Stimulated activated CD4-positive, alpha-beta T cell treated with anti-CD3 and anti-CD28 coated beads, TNF-alpha, amount 100 ng/mL, for 24 hours (primary cell): ENCODE measurements at places on chromosomes 5 and 9.

- DNase-seq: no peak
Observed at GRCh38 chr5:32193591-32193990, 19.5 kb upstream of the GOLPH3 start.

DNA sequence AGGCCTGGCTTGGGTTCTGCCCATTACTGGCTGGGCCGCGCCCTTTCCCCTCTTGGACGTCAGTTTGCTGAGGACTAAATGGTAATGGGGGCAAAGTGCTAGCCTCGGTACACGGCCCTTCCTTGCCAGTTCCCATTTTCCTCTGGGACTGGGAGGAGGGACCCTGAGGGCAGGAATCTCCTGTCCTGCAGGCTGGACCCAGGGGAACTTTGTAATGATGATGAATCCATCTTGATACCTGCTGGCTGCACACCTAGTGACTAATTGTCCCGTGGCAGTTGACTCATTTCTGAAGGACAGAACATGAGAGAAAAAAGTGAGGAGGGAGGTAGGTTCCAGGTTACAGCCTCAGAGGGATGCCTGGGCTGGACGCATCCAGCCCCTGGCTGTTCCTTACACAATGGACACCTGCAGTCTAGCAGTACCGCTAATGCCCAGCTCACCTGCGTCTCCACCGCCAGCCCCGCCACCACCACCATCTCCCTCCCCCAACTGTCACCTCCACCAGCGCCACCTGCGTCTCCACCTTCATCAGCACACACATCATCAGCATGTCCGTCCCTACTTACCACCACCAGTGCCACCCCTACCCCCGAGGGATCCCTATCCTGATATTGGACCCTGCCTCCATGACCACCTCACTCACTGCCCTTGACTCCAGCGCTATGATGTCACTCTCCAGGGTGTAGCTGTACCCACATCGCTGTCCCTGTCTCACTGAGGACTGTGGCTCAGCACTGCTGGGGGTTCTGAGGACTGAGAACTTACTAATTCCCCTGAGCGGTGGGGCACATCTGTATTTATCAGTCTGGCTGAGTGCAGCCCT, 4.3 kb downstream of the CDHR2 start:
- DNase-seq: no peak

DNA sequence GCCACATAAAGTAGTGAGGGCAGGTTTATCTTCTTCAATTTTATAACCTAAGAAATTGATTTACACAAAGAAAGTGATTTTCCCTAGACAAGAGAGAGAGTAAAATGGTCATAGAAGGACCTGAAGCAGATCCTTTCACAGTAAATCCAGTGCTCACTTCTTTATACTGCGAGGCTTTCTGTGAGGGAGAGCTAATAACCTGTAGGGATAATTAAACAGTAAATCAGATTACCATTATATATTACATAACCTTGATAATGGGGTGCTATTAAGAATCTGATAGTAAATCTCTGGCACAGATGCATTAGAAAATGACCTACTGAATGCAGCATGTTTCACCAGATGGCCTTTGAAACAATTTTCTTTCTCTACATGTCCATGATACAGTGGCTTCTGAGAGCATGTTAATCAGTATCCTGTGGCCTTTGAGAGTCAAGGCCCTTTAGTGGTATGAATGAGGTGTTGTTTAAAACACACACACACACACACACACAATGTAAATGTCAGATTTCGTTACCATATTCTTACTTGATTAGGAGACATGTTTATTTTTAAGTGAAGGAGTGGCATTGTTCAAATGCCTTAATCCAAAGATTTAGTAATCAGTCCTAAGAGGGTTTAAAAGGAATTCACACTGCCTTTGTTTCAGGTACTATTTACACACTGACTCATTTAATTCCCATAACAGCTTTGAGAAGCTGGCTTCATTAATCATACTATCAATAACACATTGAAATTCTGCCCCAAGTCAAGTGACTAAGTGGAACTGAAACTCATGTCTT, 124.7 kb downstream of the ALDH1A1 start:
- DNase-seq: no peak

GRCh38 chr5:154369682-154370081, 76.1 kb upstream of the SAP30L start:
- no peak for DNase-seq

DNA sequence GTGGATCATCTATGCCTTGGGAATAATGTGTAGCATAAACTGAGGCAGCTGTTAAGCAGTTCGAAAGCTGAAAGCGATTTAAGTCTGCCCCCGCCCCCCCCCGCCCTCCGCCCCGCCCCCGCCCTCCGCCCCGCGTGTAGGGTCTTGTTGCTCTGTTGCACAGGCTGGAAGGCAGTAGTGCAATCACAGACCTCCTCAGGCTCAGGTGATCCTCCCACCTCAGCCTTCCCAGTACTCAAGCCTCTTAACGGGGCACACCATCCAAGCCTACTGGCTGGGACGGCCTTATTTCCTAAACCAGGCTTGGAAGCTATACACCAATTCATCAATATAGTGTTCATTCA, 945 bp downstream of the ANKDD1B start:
- no peak for DNase-seq

DNA sequence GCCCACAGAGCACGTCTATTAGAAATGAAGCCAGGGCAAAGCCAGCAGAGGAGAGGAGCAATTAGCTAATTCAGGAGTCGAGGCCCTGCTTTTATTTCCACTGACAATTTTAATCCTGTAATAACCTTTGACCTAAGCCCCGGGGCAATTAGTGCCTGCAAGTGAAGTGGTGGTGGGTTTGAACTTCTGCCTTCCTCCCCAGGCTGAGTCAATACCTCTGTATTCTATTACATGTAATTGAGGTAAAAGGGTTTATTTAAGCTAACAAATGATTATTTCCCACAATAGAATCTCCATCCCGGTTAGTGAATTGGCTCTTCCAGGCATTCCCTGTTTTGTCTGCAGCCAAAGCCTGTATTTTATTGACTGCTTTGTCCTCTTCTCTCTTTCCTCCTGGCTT, 49.9 kb downstream of the FGF18 start:
- DNase-seq: no peak

- DNase-seq: no peak
Observed at GRCh38 chr9:71608021-71608420, 160.3 kb downstream of the CEMIP2 start.

DNA sequence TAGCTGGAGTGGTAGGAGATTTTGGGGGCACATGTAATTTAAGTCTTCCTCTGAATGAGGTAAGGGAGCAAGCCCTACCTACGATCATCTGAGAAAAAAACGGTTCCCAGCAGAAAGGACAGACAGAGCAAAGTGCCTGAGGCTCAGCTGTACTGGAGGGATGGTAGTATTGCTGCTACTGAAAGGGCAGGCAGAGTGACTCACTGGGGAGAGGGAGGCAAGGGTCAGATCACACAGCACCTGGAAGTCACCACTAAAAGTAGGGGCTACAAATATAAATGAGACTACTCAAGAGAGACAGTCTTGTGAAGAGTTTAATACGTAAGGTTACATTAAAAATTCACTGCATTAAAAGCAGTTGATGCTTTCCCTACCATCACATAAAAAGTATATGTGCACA, 75.9 kb downstream of the NFIB start:
- no peak for DNase-seq

DNA sequence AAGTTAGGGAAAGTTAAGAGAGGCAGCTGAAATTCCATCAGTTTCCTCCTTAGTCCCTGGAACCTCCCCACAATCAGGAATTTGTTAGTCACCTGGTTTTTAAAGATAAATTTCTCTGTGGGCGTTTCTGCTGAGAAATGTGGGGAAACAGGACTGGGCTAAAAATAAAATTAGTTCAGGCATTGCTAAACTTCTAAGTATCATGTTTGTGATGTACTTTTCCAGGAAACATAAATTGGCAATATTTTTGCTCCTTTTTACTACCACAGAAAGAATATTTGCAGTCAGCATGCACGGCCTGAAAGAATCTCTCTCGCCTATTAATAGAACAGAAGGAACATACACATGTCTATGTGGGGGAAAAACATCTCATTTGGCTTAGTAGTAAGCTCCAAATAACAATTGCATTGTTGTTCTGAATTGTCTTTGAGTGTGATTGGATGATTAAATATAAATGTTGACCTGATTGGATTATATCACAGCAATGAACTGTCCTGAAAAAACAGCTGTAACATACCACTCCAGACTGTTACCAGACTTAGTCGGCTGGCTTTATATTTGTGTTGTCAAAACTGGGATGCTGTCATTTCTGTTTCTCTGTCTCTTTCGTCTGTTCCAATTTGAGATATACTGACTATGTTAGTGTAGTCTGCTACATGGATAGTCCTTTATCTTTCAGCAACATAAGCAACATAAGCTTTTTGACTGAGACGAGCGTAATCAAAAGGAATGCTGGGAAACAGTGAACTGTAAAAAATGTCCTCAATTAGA, 12.9 kb downstream of the TJP2 start:
- DNase-seq: no peak

- no peak for DNase-seq
Observed at GRCh38 chr9:116100711-116101121, 52.9 kb upstream of the PAPPA start.

GRCh38 chr9:136011703-136012496, 50.7 kb upstream of the UBAC1 start:
- no peak for DNase-seq

DNA sequence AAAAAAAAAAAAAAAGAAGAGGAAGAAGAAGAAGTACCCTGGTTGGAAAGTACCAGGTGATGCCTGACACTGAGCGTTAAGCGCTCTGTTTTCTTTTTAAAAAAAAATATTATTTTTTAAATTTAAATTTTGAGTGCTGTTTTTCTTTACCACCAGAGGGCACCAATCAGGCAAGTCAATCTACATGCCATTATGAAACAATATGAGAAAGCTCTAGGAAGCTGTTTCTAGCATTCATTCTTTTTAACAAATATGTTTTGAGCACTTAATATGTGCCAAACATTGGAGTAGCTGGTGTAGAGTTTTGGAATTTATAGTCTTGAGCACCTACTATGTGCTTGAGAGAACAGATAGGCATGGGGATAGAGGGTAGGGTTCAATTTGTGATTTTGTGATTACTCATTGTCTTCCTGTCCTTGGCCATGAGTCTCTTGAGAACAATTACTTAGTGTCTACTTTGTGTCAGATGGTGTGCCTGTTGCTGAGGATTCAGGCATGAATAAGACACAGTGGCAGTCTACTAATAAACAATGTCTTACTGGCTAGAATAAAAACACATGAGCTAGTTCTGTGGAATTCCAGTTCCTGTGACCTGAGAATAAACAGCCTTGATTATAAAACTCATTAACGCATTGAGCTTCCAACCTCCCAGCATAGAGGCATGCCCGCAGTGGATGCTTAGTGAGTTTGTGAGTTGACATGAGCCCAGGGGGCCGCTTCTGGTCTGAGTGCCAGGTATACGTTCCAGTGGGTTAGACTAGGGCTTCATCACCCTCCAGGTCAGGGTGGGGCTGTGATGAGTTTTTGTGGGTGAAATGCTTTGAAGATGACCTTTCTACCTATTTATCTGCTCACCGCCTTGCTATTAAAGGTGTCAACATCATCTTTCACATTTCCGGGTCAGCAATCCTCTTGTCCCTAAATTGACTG, 3.0 kb upstream of the UBE2R2 start:
- no peak for DNase-seq

DNA sequence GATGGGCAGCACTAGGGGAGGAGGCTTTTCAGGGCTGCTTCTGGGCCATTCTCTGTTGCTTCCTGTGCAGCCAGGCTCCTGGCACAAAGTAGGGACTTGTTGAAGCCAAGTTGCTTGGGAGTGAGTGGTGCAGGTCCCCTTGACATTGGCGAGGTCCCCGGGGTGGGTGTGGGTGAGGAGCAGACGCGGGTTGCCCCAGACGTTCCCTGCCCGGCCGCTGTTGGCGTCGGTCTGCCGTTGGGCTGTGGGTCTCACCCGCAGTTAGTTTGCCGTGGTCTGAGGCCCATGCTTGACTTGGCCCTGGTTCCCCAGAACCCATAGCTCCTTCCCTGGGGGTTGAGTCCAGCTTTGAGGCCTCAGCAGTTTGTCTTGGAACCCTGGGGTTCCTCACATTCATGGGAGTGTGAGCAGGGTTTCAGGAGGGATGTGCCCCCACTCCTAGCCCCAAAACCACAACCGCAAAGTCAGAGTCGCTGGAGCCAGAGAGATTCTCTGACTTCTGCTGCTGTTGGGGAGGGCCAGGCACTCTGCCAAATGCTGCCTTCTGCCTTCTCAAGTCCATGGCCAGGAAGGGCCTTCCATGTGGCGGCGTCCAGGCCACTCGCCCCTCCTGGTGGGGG, 77.5 kb downstream of the RXRA start:
- no peak for DNase-seq

GRCh38 chr9:133142684-133143622, 20.8 kb downstream of the GBGT1 start:
- no peak for DNase-seq

DNA sequence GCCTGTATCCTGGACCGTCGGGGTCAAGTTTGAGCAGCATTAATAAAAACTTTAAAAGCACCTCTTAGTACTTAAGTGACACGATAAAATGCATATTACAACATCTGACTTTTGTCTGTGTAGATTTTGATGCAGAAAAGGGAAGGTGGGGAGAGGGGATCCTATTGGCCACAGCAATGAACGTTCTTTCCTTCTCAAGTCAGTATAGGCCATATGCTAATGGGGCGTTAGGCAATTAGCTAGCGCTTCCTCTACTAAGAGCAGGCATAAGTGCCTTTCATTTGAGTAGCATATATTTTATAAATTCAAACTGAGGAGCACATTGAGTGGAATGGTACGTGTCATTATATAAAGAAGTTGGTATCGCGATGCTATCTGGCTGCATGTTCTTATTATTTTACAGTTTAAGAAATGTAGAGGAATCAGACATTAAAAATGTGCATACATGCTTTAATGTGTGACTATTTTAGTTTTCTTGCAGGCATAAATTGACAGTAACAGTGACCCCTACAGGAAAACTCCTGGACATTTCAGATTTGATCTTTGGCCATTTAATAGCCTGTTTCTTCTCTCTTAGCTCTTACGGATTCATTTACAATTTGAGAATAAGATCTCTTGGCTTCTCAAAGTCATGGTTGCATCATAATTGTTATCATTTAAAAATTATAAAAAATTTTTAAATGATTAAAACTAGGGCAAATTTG, 1.1 kb upstream of the GNA14 start:
- no peak for DNase-seq

DNA sequence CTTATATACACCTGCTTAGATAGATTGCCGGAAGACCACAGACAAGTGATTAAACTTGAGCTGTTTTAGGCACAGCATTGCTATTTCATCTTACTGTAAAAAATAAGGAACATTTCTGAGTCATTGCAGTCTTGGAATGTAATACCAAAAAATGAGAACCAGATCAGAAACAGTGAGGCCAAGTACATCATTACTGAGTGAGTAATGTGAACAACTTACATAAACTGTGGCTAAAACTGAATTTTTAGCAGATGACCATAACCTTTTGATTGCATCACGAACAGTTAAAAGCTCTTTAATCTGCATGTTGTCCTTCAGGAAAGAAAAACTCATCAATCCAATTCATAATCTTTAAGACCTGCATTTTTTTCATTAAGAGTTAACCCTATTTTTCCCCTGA, 157.1 kb upstream of the FGF10 start:
- no peak for DNase-seq

- DNase-seq: no peak
Observed at GRCh38 chr9:22208846-22209585, 199.9 kb upstream of the CDKN2B start.

GRCh38 chr5:154603953-154604679, 126.1 kb upstream of the HAND1 start:
- DNase-seq: no peak
